ENCODE measurements at places on chromosomes 7 and 10. TPM values are rescaled to one million over a fixed set of nuclear protein-coding genes. Genes with fewer than 3 reads are reported as not detected.
A peak's percentile ranks its signal among the peaks of the same experiment; 100 is the strongest.

- no peak for DNase-seq
Measured at GRCh38 chr10:112848228-112848627, 101.8 kb upstream of the TCF7L2 start.

DNA sequence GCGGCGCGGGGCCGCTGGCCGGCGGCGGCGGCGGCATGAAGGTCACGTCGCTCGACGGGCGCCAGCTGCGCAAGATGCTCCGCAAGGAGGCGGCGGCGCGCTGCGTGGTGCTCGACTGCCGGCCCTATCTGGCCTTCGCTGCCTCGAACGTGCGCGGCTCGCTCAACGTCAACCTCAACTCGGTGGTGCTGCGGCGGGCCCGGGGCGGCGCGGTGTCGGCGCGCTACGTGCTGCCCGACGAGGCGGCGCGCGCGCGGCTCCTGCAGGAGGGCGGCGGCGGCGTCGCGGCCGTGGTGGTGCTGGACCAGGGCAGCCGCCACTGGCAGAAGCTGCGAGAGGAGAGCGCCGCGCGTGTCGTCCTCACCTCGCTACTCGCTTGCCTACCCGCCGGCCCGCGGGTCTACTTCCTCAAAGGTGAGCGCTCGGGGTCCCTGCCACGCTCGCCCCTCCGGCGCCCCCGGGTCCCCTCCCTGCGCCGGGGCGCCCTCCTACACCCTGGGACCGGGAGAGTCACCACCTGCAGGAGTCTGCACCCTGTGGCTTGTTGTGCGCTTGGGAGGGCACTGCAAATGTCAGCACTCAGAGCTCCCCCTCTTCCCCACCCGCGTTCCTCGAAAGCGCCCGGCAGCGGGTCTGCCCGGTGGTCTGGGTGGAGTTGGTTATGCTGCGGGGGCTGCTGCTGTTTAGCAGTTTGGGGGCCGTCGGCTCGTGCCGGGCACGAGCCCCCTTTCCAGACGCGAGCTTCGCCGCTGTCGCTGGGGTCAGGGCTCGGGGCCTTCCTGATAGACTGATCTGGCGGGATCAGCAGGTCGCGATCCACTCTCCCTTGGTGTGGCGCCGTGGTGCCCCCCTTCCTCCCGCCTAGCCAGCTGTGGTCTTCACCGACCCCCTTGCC lies 627 bp downstream of the DUSP5 start:
- DNase-seq: peak; percentile 80

KLLN gene
- 0.71 TPM for total RNA-seq

DNA sequence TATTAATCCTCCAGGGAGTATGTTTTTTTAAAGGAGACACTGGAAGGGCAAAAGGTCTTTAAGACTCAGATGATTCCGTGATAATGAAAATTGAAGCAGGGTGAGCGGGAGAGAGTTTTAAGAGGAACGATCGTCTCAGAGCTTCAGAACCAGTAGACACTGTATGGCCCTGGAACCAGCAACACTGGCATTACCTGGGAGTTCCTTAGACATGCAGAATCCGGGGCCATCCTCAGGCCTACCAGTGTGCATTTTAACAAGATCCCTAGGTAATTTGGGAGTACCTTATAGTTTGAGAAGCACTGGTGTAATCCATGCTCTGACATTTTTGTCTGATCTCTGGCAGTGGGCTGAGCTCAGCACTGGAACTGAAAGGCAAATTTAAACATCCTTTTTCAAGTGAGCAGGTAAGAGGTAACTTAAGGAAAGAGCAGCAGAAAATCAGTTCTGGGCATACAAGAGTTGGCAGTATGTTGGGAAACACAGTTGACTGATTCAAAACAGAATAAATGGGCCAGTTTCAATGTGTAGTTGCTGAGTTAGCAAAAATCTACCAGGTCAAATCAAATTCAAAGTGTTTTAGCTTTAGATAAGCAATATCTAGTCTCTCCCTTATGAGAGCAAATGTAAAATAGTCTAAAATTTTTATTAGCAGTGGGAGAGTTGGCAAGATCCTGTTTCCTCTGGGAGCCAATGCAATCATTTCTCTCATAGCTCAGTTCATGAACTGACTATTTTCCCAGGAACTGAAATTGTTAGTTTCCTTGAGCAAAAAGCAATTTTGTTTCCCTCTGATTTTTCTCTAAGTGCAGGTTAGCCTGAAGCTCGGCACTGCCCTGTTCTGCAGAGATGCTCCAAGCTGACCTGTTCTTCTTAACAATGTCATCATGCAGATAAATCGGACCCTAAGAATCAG lies 97.2 kb upstream of the ELMO1 start:
- no peak for DNase-seq

GRCh38 chr10:10438335-10439100 lies 579.2 kb upstream of the CELF2 start:
- no peak for DNase-seq

- no peak for DNase-seq
Measured at GRCh38 chr10:72924351-72924750, 30.3 kb downstream of the PLA2G12B start.

VTI1A gene
- total RNA-seq: 36.9 TPM

DNA sequence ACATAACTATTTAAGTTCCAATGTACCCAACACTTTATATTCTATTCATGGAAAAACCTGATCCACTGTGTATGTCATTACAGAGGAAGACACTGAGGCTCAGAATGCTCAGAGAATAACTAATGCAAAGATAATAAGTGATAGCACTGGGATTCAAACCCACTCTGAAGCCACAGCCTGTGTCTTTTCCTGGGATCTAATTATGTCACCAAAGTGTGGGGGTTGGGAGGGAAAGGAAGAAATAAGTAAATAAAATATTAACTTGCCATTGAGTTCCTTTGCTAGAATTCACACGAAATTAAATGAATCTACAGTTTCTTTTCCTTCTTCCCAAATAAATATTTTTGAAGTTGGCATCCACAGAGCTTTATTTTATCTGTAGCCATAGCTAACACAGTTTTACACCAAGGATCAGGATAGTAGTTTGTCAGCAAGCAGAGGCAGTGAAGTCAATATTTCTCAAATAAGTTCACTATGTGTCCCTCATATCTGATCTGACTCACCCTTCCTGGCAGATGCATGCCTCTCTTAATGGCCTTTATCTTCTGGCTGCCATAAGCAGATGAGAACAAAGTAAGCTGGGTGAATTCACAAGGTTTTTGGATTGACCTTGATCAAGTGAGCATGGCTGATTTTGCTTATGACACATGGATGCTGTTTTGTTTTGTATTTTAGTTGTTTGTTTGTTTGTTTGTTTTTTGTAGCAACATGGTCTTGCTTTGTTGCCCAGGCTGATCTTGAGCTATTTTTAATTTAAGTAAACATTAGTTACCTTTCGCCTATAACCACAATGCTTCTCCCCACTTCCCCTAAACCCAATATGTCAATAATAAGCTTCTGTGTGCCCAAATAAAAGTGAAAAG lies 6.3 kb downstream of the RAPGEF5 start:
- no peak for DNase-seq

GRCh38 chr7:140983802-140984201 lies 30.9 kb downstream of the MRPS33 start:
- DNase-seq: no peak

GRCh38 chr10:108411206-108411605 lies 1246.7 kb upstream of the SORCS1 start:
- no peak for DNase-seq

DNA sequence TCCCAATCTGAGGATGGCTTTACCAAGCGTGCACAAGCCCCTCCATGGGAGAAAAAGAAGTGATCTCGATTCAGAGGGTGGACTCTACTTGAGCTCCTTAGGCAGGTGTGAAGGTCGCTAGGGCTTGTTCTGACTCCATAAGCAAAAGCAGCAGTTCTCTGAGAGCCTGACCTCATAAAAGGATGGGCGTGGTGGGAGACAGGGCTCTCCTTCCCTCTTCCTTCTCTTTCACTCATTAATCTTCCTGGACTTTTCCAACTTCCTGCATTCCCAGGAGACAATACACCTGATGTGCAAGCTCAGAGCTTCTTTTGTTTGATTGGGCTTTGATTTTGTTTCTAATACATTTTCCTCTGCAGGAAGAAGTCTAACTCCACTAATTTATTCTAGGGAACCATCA lies 22.3 kb upstream of the TMEM72 start:
- no peak for DNase-seq

GRCh38 chr10:101188942-101189341 lies 40.3 kb downstream of the LBX1 start:
- no peak for DNase-seq

DNA sequence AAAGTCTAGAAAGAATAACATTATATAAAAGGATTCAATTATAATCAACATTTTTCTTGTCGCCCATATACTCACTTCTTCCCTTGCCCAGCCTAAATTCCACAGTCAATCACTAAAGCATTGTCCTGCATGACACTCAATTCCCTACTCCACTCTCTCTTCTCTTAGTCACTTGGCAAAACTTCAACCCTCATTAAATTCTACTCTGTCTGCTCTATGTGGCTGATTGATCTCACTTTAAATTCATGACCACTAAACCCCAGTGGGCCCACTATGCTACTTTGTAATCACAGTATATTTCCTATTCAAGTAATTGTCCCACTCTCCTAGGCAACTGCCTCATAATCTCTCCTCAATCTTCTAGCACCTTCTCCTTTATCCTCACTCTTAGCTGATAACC lies 54.1 kb downstream of the MTERF1 start:
- no peak for DNase-seq

IFIT1B gene
- not detected for total RNA-seq

All from lower lobe of right lung (tissue), 2 donors.